ENCODE measurements at places on chromosomes 13 and 19.
A peak's percentile ranks its signal among the peaks of the same experiment; 100 is the strongest.

DNA sequence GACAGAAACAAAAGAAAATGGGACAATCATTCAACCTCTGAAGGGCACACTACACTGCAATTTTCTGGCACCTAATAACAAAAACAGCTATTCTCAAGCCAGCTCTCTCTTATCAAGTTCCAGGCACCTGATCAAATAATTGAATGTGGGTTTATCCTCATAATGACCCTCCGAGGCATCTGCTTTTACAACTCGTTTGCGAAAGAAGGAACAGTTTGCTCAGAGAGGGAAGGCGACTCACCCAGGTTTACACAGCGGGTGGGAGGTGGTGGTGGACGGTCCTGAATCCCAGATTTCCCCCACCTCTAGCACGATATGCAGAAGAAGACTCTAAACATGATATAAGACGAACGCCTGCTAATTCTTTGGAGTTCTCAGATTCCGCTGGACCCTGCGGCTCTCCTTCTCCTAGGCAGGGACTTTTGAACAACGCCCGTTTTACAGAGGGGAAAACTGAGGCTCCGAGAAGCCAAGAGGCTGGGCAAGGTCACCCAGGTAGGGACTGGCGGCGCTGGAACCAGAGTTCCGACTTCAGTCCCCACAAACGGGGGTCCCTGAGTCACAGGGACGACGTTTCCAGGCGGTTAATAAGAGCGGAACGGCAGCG is 641 bp downstream of the SGTA start:
- DNase-seq, result no peak

- DNase-seq, result no peak
Observed at GRCh38 chr13:19864746-19865309, 1.4 kb upstream of the ZMYM5 start.

DNA sequence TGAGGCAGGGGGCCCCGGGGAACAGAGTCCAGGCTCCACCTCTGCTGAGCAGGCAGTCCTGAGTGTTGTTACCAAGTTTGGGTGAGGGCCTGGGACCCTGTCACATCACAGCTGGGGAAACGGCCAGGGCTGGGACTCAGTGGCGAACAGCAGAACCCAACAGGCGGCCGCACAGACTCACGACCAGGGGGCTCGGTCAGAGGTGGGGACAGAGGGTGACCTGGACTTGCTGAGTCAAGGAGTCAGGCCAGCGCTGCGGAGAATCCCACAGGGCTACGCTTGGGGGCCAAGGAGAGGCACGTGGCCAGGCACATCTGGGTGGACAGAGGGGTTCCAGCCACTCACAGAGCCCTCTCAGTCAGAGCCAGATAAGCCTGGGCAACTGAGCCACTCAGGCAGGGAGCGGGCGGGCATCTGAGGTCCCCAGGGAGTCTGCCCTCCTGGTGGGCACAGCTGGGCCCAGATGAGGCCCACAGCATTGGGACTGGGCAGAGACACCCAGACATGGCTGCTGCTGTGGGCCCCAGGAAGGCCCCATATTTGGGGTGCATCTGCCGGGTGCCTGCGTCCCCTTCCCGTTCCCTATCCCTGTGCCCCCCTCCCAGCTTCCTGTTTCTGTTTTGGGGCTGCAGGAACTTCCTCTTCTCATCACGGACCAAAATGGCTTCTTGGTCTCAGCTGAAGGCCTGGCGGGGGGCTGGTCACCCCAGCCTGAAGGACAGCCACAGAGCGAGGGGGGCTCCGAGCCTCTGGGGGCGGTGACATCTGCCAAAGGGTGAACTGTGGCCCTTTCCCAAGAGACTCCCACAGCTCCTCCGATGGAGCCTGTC is 34.0 kb downstream of the CEBPA start:
- no peak for DNase-seq

DNA sequence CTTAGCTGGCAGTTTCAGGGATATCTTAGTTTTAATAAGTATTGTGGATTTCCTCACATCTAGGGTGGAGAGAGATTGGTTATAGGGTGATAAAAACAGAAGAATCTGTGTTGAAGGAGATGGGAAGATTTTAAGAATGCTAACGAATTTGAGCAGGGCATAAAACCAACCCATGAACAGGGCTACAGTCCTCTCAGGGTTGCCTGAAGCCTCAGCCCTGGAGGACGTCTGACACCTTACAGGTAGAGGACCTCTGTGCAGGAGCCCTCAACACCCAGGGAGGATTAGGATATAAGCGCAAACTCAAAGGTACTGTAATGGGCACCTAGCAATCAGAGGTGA is 461 bp upstream of the WASF3 start:
- DNase-seq, result peak; percentile 1

GRCh38 chr13:33543631-33544265 is 258.2 kb upstream of the STARD13 start:
- DNase-seq, result no peak
